ENCODE measurements at places on chromosomes 16 and 17. TPM values are rescaled to one million over a fixed set of nuclear protein-coding genes. Genes with fewer than 3 reads are reported as not detected.

The MPV17L gene
- 1.3 TPM for total RNA-seq

The MMP2 gene
- 452 TPM for total RNA-seq

The GNAO1 gene
- total RNA-seq: 0.56 TPM

The LRRC37A3 gene
- 27.3 TPM for total RNA-seq
